NCI-H2081 (cell line): ENCODE measurements at places on chromosomes 7 and 10.

GRCh38 chr10:118965645-118966044 is 63.9 kb upstream of the NANOS1 start:
- DNase-seq, result no peak

GRCh38 chr10:84095811-84096497 is 43.4 kb upstream of the GHITM start:
- DNase-seq, result no peak

DNA sequence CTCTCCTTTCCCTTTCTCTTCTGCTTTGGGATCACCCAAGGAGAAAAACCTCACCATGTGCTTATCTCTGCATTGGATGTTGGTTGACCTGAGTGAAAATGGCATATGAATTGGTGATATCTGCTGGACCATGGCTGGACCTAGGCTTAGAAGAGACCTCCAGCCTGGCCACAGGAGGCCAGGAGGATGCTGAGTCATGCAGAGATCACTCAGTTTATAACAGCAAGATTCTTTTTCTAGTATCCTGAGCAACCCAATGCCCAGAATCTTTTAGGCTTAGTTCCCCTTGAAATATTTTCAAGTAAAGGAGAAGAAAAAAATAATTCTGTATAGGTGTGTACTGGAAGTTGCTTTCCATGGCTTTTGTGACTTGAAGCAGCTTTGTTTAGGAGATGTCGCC is 236.3 kb downstream of the KLF6 start:
- no peak for DNase-seq

- peak; percentile 46 for DNase-seq
Measured at GRCh38 chr10:60735244-60735643, 43.0 kb upstream of the CDK1 start.

- DNase-seq, result no peak
Measured at GRCh38 chr10:10772411-10772810, 245.3 kb upstream of the CELF2 start.

DNA sequence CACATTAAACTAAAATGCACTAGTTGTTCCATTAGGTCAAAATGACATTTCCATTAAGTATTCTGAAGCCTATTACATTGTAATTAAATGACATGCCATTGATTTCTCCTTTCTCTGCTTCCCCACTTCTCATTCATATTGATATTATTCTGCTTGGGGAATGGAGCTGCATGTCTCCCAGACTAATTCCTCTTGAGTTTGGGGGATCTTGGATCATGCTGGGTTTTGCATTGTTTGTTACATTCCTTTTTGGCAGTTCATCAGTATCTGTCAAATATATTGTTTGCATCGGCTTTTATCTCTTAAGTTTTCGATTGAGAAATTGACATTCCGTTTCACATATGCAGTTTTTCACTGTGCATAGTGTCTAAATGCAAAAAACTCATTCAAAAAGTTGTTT is 65.1 kb upstream of the CYP26C1 start:
- DNase-seq, result no peak

- DNase-seq, result no peak
Measured at GRCh38 chr7:157423348-157423747, 86.5 kb downstream of the DNAJB6 start.

DNA sequence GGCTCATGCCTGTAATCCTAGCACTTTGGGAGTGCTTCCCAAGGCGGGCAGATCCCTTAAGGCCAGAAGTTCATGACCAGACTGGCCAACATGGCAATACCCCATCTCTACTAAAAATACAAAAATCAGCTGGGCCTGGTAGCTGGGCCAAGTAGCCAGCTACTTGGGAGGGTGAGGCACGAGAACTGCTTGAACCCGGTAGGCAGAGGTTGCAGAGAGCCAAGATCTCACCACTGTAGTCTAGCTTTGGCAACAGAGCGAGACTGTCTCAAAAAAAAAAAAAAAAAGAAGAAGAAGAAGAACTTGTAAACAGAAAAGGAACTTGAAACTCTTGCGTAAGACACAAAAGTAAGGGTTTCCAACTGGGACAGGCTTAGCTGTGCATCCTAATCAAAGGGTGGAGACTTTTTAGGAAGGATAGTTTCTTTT is 5.6 kb upstream of the IFIT2 start:
- no peak for DNase-seq

GRCh38 chr10:131786756-131787605 is 113.8 kb upstream of the PPP2R2D start:
- no peak for DNase-seq

DNA sequence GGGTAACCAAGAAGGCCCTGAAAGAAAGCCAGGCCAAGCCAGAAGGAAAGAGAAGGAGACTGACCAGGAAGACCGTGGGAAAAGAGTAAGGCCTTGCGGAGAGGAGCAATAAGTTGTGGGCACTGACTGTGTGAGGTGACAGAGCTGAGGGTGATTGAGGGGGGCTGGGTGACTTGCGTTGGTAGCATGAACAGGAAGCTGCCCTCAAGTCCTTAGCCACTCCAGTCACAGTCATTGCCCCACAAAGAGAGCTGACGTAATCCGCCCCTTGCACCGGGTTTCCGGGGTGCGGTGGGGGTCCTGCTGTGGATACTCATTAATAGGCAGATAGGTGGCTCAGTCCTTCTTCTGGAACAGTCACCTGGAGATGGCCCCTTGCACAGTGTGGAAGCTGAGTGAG is 16.1 kb upstream of the DMBT1 start:
- no peak for DNase-seq

DNA sequence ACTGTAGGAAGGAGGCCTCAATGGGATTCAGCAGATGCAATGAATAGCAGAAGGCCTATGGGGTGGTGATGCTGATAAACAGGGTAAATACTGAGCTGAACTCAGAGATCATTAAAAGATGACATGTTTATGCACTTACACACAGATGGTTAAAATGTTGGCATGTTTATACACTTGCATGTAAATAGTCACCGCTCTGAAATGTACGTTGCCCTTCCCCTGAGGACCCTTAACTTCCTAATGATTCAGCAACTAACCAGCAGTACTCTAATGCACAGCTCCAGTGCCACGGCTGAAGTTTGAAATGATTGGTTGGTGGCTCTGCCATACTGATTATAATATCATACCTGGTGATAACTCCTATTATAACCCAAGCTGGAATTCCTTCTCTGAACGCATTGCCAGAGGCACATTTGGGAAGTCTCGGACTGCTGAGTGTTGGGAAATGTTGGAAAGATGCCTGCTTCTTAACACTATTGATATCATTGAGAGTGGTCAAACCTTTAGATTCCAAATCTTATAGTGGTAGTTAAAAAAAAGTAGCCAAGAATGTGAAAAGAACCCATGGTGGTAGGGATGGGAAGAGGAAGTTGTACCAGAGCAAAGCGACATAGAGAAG is 3.7 kb upstream of the CAV1 start:
- DNase-seq, result no peak

GRCh38 chr10:70579234-70580002 is 23.1 kb downstream of the PRF1 start:
- DNase-seq, result no peak

GRCh38 chr10:9012312-9012711 is 957.8 kb downstream of the GATA3 start:
- DNase-seq, result no peak

DNA sequence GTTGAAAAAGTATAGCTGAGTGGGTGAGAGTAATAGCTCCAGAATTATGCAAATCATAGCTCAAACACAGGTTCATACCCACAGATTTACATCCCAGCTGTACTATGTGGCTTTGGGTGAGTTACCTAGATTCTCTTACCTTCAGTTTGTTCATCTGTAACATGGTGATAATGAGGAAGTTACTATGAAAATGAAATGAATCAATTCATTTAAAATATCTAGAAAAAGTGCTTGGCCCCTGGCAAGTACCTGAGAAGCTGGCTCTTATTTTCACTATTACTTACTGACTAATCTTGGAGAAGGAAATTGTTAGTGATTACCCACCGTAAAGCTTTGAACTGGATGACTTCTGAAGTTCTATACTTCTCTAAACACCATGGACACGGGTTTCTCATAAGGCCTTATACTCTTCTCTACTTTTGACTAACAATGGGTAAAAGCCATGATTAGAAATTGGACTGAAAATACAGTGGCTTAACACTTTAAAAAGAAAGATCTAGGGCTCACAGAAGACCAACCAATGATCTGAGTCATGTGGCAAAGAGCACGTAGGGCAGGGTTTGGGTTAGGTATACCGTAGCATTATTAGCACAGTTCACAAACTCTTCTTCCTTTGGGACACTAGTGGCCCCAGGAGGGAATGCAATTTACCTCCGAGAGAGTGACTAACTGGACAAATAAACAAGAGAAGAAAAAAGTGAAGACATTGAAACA is 149.2 kb downstream of the PLPP4 start:
- no peak for DNase-seq

DNA sequence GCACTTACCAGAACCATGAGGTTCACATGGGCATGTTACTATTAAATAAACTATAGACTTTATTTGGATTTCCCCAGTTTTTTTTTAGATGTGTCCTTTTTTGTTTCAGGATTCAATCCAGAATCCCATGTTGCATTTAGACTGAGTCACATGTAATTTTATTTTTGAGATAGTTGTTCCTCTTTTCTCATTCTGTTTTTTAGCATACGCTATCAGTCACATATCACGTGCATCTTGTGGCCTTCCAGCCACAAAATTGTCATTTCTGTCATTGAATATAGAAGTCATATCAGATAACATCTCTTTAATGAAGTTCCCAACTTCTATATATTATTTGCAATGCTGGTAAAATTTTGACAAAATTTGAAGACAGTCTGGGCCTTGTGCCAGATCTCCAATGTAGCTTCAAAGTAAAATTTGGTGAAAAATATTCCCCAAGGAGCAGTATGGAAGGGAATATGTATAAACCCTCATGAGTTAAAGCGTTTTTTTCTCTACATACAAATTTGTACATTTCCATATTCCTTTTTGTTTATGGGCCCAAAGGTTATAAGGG is 132.3 kb upstream of the MKI67 start:
- no peak for DNase-seq

DNA sequence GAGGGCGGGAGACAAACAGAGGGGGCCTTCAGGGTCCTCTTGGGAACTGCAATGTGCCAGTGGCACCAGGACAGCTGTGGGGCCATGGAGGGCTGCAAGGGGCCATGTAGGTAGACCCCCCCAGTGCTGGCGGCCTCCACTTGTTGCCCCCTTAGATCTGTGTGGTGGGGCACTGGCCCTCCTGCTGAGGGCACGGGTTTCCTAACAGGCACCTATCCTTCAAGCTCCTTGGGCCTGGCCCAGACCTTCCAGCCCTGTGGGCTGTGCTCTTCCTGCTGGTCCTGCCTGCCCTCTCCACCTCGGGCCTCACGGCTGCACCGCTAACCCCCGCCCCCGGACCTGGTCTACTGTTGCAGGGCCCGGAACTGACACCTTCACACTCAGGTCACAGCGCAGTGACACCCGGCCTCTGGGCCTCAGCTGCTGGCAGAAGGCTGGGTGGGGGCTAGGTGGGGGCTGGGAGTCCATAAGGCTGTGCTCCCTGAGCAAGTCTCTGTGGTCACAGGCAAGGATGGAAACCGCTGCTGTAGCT is 12.6 kb downstream of the RASGEF1A start:
- DNase-seq, result no peak

DNA sequence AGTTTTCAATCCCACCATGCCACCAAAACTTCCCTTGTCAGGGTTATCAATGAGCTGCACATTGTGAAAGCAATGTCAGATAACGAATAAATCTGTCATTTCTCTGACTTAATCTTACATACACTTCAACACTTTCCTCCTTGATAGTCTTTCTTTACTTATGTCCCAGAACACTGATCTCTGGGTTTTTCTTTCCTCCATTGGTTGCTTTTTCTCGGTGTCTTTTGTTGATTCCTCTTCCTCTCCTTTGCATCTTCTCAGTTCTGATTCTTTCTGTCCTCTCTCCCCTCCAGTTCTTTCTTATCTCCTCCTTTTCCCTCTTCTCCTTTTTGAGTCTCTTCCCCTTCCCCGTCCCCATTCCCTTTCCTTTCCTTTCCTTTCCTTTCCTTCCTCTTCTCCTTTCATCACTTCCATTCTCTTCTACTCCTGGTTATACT is 16.6 kb downstream of the DNAJB9 start:
- DNase-seq, result no peak

- no peak for DNase-seq
Measured at GRCh38 chr10:70481105-70481504, 2.5 kb downstream of the PALD1 start.

- peak; percentile 31 for DNase-seq
Measured at GRCh38 chr7:122550545-122550944, 148.4 kb downstream of the RNF133 start.

DNA sequence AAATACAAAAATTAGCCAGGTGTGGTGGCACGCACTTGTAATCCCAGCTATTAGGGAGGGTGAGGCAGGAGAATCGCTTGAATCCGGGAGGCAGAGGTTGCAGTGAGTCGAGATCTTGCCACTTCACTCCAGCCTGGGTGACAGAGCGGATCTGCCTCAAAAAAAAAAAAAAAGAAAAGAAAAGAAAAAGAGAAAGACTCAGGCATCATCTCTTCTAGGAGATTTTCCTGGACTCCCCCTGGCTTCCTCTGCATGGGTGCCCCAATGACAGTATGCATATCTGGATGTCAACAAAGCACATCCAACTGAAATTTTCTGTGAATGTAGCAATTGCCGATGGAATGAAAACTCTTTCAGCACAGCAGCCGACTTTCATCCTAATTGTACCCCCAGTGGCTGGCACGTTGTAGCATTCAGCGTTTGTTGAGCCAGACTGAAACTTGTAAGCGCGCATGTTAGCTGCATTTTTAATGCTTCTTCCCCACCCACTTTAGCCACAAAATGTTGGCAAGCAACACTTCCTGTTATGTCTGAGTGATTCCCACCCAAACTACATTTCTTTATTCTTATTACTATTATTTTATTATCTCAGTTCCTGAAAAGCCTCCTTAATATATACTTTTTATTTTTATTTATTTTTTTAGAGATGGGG is 70.2 kb downstream of the PRTFDC1 start:
- no peak for DNase-seq

GRCh38 chr7:48337012-48337621 is 165.9 kb downstream of the ABCA13 start:
- DNase-seq, result peak; percentile 55

DNA sequence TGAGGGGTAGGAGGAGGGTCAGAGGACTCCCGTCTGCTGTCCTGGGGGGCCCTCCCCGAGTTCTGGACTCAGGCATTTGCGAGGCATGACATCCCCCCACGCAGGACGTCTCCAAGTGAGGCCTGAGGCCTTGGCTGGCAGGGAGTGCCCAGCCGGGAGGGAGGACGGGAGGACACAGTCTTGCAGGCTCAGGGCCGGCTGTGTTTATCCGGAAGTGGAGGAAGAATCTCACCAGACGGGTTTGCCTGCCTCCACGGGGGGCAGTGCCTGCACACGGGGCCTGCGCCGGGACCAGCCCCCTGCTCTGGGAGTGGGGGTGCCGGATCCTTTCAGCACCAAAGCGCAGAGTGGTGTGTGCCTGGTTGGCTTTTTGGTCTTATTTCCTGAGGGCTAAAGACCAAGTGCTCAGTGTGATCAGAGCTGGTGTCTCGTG is 10.9 kb downstream of the PWWP2B start:
- peak; percentile 39 for DNase-seq

GRCh38 chr7:123580406-123581161 is 21.0 kb upstream of the ASB15 start:
- peak; percentile 73 for DNase-seq

- no peak for DNase-seq
Measured at GRCh38 chr7:87510411-87510875, 35.0 kb upstream of the ABCB4 start.

- DNase-seq, result no peak
Measured at GRCh38 chr10:48463318-48464003, 141.4 kb downstream of the ARHGAP22 start.

- DNase-seq, result no peak
Measured at GRCh38 chr7:158809596-158809995, 19.7 kb downstream of the ESYT2 start.

GRCh38 chr7:35983626-35984025 is 169.4 kb upstream of the EEPD1 start:
- DNase-seq, result no peak

GRCh38 chr7:54260941-54261371 is 281.2 kb upstream of the VSTM2A start:
- DNase-seq, result no peak
